ENCODE measurements at places on chromosomes 11 and 22. TPM values are rescaled to one million over a fixed set of nuclear protein-coding genes. Genes with fewer than 3 reads are reported as not detected.

GRCh38 chr11:115579181-115579825 is 75.1 kb upstream of the CADM1 start:
- DNase-seq: no peak

DNA sequence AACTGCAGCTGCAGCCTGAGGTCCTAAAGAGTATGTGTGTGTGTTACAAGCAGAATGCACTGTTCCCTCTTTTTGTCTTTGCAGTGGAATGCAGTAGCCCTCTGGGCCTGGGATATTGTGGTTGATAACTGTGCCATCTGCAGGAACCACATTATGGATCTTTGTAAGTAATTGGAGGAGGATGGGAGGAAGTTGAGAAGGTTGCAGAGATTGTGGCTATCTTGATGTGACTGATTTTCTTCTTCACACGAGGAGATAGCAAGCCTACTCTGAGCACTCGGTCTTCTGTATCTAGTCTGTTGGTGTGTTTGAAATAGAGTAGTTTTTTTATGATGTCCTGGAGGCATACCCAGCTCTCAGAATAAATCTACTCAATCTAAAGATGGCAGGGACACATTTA is 2.3 kb downstream of the RBX1 start:
- DNase-seq: no peak

DNA sequence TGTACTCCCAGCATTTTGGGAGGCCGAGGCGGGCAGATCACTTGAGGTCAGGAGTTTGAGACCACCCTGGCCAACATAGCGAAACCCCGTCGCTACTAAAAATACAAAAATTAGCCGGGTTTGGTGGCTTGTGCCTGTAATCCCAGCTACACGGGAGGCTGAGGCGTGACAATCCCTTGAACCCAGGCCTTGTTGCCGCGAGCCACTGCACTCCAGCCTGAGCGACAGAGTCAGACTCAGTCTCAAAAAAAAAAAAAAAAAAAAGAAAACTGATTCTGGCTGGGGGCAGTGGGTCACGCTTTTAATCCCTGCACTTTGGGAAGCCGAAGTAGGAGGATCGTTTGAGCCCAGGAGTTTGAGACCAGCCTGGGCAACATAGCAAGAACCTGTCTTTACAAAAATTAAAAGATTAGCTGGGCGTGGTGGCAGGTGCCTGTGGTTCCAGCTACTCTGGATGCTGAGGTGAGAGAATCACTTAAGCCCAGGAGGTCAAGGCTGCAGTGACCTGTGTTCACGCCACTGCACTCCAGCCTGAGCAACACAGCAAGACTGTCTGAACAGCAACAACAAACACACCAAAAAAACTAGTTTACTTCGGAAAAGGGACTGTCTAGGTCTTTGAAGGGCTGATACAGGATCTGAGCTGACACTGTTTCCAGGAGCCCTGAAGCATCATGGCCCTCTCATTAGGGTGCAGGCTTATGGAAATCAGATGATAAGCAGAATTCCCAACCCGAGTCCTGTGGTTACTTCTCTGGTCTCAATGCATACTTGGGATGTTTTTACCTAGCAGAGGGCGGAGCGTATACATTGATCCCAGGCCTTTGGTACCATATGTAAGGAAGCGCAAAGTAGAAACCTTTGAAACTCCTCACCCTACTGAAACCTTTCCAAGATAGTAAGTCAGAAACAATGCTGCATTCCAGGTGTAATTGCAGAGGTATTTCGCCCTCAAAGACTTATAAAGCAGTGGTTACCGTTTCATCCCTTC is 1.8 kb upstream of the CHKB start:
- DNase-seq: no peak

DNA sequence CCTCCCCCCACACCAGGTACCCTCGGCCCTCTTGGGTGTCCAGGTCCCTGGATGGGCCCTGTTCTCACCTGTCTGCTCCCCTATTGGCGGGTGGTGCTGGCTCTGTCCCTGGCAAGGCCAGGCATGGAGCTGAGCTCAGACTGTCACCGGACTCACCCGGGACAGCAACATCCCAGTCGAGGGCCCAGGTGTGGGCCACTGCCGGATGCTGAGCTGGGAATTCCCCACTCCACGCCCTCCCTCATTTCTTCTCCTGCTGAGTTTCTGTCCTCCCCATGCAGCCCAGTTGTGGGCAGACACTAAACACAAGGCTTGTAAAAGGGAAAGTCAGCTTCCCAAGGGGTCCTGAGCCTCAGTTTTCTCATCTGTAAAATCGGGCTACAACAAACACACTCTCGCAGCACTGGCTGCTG is 2.0 kb upstream of the AP5B1 start:
- DNase-seq: no peak

DNA sequence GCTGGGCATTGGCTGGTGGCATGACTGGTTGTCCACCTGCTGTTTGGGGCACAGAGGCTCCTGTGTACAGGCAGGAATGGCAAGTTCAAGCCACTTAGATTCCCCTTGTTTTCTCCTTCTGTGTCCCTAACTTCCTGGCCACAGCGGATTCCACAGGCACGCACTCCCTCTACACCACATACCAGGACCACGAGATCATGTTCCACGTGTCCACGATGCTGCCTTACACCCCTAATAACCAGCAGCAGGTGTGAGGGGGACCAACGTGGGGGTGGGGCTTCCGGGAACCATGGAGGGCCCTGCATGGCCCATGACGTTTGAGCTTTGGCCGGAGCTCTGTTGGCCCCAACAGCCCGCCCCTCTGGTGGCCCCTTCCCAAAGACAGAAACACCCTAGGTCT is 7.8 kb downstream of the SIPA1 start:
- no peak for DNase-seq

- peak; percentile 86 for DNase-seq
Measured at GRCh38 chr11:76694664-76695063, 24.1 kb upstream of the LRRC32 start.

Gene MAFF
- total RNA-seq: 72.1 TPM

DNA sequence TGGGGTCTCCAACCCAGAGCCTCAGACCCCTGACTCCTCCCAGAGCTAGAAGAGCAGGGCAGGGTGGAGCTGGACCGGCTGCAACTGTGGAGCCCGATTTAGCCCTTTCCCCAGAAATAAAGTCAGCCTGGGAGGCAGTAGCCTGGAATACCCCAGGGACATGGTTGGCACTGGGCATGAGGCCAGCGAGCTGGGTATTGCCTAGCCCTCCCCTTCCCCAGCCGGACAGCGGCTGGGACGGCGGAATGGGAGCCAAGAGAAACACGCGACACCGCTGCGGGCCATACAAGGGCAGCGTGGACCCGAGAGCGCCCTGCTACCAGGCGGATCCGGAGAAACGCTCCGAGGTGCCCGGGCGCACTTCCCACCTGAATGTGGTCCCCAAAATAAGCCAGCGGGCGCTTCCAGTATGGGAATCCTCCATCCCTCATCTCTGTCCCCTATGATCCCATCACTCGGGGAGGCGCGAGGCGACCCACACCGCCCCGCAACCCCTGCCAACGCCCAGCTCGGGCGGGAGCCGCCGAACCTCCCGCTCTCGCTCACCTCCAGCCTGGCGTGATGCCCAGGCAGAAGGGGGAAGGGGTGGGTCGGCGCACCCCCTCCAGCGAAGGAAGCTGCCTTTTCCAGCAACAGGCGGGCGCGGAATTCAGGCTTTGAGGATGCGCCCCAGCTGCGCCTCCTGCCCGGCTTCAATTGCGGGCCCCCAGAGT is 758 bp downstream of the MCAM start:
- no peak for DNase-seq

Gene MMP11
- total RNA-seq: 4.5 TPM

Gene RFPL2
- not detected for total RNA-seq

Gene DERL3
- total RNA-seq: 1.5 TPM

Gene APOL5
- not detected for total RNA-seq

Gene SEZ6L
- not detected for total RNA-seq

DNA sequence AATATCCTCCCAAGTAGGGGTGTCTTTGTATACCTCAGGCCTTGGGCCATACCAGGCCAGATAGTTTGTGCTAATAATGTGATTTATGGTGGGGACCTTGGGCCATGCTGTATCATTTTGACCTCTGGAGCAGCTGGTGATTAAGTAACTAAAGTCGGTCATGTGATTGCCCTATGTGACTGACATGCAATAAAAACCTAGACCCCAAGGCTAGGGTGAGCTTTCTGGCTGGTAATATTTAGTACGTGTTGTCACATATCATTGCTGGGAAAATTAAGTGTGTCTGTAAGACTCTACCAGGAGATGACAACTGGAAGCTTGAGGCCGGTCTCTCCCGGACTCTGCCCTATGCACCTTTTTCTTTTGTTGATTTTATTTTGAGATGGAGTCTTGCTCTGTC is 12.6 kb upstream of the TFIP11 start:
- DNase-seq: no peak

Gene SLC16A8
- 0.20 TPM for total RNA-seq

Gene ABCC8
- not detected for total RNA-seq

DNA sequence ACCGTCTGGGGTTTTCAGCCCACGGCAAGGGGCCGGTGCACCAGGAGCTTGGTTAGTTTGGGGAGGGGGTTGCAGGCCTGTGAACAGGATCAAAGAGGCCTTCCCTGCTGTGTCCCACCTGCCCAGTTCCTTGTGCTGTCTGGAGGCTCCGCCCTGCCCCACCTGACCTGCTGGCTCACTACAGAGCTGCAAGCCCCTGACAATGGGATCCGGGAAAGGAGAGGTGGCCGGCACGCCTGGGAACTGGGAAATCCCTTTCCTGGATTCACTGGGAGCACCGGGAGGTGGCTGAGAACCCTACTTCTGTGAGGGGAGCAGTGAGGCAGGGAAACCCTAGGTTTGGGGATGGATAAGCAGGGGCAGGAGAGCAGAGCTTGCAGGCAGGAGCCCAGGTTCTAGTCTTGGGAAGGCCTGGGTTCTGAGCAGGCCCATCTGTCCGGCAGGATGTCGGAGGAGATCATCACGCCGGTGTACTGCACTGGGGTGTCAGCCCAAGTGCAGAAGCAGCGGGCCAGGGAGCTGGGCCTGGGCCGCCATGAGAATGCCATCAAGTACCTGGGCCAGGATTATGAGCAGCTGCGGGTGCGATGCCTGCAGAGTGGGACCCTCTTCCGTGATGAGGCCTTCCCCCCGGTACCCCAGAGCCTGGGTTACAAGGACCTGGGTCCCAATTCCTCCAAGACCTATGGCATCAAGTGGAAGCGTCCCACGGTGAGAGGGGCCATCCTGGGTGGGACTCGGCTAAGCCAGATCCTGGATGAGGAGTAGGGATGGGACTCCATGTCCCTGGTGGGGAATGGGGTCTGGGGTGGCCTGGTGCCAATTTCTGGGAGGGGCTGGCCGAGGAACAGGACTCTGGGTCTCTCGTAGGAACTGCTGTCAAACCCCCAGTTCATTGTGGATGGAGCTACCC is 786 bp downstream of the CAPN1 start:
- no peak for DNase-seq

Gene TMPRSS4
- total RNA-seq: not detected

Gene PATE4
- not detected for total RNA-seq

DNA sequence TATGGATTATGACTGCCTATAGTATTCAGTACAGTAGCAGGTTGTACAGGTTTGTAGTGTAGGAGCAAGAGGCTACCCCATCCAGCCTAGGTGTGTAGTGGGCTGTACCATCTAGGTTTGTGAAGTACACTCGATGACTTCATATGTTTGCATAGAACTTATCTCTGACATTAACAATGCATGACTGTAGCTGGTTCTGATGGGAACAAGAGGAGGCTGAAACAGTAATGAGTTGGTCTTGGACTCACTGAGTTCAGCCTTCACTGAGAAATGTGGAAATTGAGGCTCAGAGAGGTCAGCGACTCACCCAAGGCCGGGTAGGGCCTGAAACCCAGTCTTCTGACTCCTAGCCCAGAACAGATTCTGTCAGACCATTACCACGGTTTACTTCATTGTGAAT is 13.0 kb downstream of the MYO7A start:
- no peak for DNase-seq

Gene EFCAB6
- total RNA-seq: 0.14 TPM

Gene SF3B2
- total RNA-seq: 129 TPM

DNA sequence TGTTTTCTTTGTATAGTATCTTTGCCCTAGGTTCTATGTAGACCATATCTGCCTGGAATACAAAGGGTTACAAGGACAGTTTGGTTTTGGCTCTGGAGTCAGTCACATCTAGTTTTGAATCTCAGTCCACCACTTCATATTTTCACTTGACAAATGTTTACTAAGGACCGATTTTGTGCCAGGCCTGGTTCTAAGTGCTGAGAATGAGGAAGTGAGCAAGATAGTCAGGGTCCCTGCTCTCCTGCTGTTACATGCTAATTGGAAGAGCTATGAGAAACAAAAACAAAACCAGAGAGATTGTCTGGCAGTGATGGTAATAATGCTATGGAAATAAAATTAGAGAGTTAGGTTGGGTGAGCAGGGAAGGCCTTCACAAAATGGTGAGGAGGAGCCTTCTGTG is 66.1 kb upstream of the ARHGAP20 start:
- DNase-seq: no peak

DNA sequence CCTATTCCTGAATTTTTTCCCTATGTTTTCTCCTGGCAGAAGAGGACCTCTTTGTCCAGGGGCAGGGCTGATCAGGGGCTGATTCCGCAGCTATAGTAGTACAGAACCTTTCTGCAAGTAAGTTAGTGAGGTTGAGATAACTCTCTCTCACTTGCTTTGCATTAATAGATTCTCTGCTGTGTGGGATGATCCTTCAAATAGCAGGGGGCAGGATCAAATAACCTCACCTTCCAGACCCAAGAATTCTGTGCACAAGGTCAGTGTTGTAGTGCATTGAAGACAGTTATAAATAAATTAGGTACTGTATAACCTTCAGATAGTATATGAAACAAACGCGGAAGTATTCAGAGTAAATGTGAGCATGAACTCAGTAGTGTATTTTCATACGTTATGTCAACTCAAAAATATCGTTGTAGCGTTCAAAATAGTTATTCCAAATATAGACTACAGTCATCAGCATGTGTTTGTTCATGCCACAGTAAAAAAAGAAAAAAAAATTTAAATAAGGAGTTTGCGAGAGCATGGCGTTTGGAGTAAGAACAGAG is 278 bp downstream of the MMP26 start:
- DNase-seq: no peak

GRCh38 chr11:396511-396947 is 2.5 kb downstream of the PKP3 start:
- no peak for DNase-seq

Gene SYNGR1
- total RNA-seq: 2.3 TPM

Gene NPTXR
- 0.32 TPM for total RNA-seq

Gene SCGB1A1
- not detected for total RNA-seq

DNA sequence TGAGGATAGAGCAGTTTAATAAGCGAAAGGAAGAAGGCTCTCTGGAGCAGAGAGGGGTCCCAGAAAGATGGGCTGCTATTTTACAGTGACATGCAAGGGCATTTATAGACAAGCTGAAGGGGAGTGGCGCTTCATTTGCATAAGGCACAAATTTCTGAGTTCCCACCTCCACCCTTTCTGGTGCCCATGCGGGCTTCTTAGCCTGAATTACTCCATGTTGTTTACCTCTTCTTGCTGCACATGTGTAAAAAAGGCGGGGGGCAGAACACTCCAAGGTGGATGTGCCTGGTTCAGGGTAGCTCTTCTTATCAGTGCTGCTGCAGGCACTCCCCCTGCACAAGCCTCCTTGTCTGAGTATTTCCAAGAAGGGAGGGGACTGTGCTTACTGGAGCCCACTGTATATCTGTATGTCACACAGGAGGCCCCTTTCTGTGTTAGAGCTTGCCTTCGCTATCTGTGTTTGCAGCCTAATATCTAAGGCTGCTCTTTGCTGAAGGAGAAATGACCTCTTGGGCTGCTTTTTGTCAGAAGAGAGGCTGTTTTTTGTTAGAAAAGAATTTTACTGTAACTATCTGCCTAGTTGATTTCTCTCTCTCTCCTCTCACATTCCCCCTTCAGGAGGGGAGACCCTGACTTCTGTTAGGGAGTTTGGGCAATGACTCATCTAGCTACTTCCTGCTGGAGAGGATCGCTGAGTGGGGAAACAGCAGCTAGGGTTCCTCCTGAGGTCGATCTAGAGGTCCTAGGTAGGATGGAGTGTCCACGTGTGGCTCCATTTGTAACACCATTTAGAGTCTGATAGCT is 1057.0 kb upstream of the CNTN5 start:
- DNase-seq: no peak

Data from pulmonary artery endothelial cell (primary cell).